ENCODE measurements at places on chromosomes 2 and 18. TPM values are rescaled to one million over a fixed set of nuclear protein-coding genes. Genes with fewer than 3 reads are reported as not detected.

CCDC121 gene
- total RNA-seq = 3.3 TPM

- H3K27ac ChIP-seq = no peak overlapping the region
- DNase-seq = no peak
- H3K4me3 ChIP-seq = no peak overlapping the region
- peaks cover 29% of the 10 kb centered on the region for H3K27me3 ChIP-seq
- H3K36me3 ChIP-seq = no peaks in the 10 kb centered on the region
Measured at GRCh38 chr2:235230821-235231601, 262.8 kb upstream of the AGAP1 start.

- no peak for DNase-seq
- H3K4me1 ChIP-seq = no peaks in the 10 kb centered on the region
- no peak overlapping the region for H3K27ac ChIP-seq
- no peaks in the 10 kb centered on the region for H3K27me3 ChIP-seq
- no peak overlapping the region for H3K4me3 ChIP-seq
Measured at GRCh38 chr18:72623444-72623843, 79.3 kb upstream of the CBLN2 start.

INHA gene
- total RNA-seq = 0.51 TPM

- peaks cover 32% of the 10 kb centered on the region for H3K36me3 ChIP-seq
- H3K4me1 ChIP-seq = peaks cover 16% of the 10 kb centered on the region
- H3K27ac ChIP-seq = peak overlapping the region; percentile 75
- peak overlapping the region; percentile 75 for H3K4me3 ChIP-seq
- no peaks in the 10 kb centered on the region for H3K27me3 ChIP-seq
Measured at GRCh38 chr2:241356871-241357260, 781 bp downstream of the FARP2 start.

TEKT4 gene
- total RNA-seq = 0.58 TPM

DNA sequence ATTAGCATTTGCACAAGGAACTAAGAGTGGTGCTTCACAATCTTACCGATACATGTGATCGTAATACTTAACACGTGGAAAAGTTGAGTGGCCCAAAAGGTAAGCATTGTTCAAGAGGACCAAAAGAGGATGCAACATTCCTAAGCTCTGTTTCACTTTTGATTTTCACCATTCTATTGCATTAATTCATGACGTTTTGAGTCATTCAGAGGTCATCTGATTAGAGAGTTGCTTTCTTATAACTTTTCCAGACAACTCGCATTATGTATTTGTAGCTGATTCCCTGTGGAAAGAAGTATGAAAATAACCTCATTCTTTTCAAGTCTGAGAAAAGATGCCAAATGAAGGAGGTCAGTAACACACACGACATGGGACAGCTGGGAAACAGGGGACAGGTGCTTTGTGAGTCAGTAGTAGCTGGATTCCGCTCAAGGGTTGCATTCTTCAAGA lies 344.4 kb downstream of the RND3 start:
- H3K4me3 ChIP-seq = no peak overlapping the region
- no peaks in the 10 kb centered on the region for H3K27me3 ChIP-seq
- no peak overlapping the region for H3K27ac ChIP-seq
- H3K4me1 ChIP-seq = no peaks in the 10 kb centered on the region
- H3K36me3 ChIP-seq = no peaks in the 10 kb centered on the region
- no peak for DNase-seq

DNA sequence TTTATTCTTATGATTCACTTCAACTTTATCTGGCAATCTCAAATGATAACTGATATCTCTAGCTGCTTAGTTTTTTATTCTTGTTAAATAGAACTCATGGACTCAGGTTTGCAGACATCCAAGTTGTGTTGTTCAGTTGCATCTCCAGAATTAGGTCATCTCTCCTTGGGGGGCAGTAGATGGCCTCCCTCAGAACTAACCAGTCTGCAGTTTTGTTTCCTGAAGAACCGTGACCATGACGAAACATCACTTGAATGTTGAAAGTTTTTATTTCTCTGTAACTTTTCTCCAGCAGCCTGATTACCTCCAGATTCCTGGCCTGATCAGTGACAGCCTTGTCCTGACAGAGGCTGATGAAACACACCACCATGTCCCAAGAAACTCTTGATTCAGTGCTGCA lies 321.5 kb downstream of the GALNT13 start:
- H3K27me3 ChIP-seq = no peaks in the 10 kb centered on the region
- no peak overlapping the region for H3K27ac ChIP-seq
- H3K4me1 ChIP-seq = no peaks in the 10 kb centered on the region
- no peaks in the 10 kb centered on the region for H3K36me3 ChIP-seq

GRCh38 chr2:240452462-240453256 lies 17.2 kb downstream of the GPC1 start:
- H3K36me3 ChIP-seq = no peaks in the 10 kb centered on the region
- H3K4me1 ChIP-seq = peaks cover 47% of the 10 kb centered on the region
- H3K4me3 ChIP-seq = peak overlapping the region; percentile 16
- H3K27me3 ChIP-seq = peaks cover 71% of the 10 kb centered on the region
- DNase-seq = peak; percentile 72

DNA sequence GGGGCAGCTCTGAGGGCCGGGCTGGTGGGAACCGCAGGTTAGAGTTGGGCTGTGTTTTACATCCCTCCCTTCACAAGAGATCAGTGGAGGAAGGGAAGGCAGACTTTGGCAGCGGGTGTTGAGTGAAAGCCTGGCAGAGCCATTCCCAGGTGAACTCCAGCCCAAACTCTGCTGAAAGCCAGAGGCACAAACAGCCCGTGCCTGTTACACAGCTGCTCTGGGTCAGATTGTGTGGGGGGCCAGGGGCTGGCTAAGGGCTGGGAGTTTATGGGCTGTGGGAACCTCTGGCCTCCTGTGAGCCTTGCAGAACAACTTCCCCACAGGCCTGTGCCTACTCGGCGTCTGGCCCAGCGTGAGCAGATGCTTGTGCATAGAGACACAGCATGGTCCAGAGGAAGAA lies 286.8 kb downstream of the CLIP4 start:
- no peak overlapping the region for H3K4me3 ChIP-seq
- H3K27ac ChIP-seq = no peak overlapping the region
- DNase-seq = no peak
- H3K27me3 ChIP-seq = no peaks in the 10 kb centered on the region
- H3K4me1 ChIP-seq = no peaks in the 10 kb centered on the region

GRCh38 chr2:8684878-8685696 lies 3.2 kb downstream of the ID2 start:
- peak; percentile 42 for DNase-seq
- no peaks in the 10 kb centered on the region for H3K36me3 ChIP-seq
- peaks cover 27% of the 10 kb centered on the region for H3K4me1 ChIP-seq

CYP26B1 gene
- total RNA-seq = 0.13 TPM

- DNase-seq = no peak
- no peak overlapping the region for H3K4me3 ChIP-seq
- no peaks in the 10 kb centered on the region for H3K27me3 ChIP-seq
- no peaks in the 10 kb centered on the region for H3K4me1 ChIP-seq
Measured at GRCh38 chr2:213266421-213266820, 17.8 kb upstream of the SPAG16 start.

WDR43 gene
- 107 TPM for total RNA-seq

- H3K27ac ChIP-seq = no peak overlapping the region
- no peaks in the 10 kb centered on the region for H3K27me3 ChIP-seq
- no peaks in the 10 kb centered on the region for H3K4me1 ChIP-seq
- no peak for DNase-seq
- no peak overlapping the region for H3K4me3 ChIP-seq
- no peaks in the 10 kb centered on the region for H3K36me3 ChIP-seq
Measured at GRCh38 chr2:186307871-186308270, 178.2 kb upstream of the ZC3H15 start.

SYT4 gene
- total RNA-seq = not detected

DNA sequence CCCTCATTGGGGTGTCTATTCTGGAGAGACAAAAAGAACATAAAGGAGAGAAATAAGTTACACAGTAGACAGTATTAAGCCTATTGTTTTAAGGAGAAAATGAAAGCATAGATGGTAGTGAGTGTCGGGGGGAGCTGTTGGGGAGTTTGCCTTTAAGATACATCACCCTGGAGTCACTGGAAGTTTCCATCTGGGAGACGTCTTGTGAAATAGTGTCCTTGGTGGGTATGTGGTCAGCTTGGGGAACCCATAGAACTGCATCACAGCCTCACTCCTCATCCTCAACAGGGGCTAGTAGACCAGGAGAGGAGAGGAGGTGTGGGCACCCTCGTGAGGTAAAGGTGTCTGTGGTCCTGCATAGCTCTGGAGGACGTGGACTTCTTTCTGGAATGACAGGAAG lies 60.6 kb downstream of the RNF144A start:
- no peaks in the 10 kb centered on the region for H3K27me3 ChIP-seq
- no peak overlapping the region for H3K27ac ChIP-seq
- H3K4me3 ChIP-seq = no peak overlapping the region
- DNase-seq = no peak
